Aorta (tissue), 5 donors: ENCODE measurements at places on chromosomes 2 and 18. TPM values are rescaled to one million over a fixed set of nuclear protein-coding genes. Genes with fewer than 3 reads are reported as not detected.

DNA sequence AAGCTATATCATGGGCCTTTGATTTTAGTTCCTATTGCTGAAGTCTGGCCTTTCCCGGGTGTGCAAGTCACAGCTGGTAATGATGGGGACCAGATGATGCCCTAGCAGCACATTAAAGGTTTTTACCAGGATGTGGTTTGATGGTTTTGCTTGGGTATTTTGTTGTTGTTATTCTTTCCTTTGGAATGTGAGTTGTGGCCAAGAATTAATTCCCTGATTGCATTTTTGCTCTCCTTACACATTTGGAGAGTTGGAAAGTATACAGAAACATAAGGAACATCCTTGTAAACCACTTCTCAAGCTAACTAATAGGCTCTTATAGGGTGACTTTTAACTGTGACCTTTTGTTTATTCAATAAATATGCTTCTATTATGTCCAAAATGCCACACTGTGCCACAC lies 154.1 kb upstream of the MMADHC start:
- DNase-seq = no peak

- no peak for DNase-seq
Measured at GRCh38 chr2:225353579-225354085, 45.9 kb upstream of the NYAP2 start.

GRCh38 chr2:29061176-29061575 lies 13.1 kb downstream of the PCARE start:
- no peak for DNase-seq

- DNase-seq = no peak
Measured at GRCh38 chr18:55351241-55351691, 236.7 kb downstream of the TCF4 start.

DNA sequence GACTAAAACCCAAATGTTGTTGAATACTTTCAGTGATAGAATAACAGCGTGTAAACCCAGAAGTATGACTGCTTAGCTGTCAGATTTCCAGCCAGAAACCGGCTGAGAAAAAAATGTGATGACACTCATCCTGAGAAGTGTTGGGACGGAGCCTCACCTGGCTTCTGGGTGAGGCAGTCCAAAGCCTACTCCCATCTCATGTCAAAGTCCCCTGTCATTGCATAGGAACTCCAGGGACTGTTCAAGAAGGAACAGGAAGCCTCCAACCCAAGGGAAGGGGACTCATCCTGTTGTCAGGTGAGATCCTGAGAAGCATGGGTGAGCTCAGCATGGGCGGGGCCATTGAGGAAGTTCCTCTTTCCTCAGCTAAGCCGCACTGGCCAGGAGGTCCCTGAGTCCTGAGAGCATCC lies 11.3 kb upstream of the CHRNA1 start:
- DNase-seq = no peak

Gene HNMT
- 65.5 TPM for polyA plus RNA-seq

DNA sequence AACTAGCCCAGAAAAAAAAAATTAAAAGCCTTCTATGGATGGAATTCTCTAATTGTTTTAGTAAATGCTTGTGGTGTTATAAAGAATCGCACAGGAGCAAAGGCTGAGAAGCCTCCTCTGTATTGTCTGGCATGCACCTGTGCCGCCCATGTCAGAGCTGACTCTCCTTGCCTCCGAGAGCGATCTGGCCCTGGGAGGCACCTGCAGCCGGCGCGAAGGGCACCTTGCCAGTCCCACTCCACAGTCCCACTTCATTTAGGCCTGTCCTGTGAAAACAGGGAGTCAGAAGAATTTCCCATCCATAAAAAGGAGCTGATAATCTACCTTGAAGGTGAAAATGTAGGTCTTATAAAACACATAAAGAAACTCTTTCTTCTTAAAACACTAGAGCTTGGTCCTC lies 170.9 kb upstream of the PXDN start:
- no peak for DNase-seq

DNA sequence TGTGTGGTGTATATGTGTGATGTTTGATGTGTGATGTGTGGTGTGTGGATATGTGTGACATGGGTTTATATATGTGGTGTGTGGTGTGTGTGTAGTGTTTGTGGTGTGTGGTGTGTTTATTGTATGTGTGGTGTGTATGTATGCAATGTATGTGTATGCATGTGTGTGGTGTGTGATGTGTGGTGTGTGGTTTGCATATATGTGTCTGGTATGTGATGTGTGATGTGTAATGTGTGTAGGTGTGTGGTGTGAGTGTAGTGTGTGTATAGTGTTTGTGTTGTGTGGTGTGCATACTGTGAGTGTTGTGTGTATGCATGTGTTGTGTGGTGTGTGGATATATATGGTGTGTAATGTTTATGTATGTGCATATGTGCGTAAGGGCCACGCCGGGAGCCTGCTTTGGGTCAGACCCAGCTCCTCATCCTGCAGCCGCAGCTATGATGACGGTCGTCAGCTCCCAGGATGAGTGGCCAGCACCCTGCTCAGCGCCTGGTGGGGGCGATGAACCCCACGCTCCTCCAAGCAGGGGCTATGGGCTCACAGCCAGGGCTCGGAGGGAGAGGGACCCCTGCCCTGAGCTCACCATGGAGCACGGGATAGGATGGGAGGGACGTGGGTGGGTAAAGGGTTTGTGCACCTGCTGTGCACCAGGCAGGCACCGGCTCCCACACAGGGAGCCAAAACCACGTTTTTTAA lies 331.3 kb downstream of the EIPR1 start:
- no peak for DNase-seq

GRCh38 chr2:239307921-239308613 lies 92.8 kb downstream of the HDAC4 start:
- no peak for DNase-seq

GRCh38 chr2:241003369-241003768 lies 5.0 kb downstream of the SNED1 start:
- peak; percentile 71 for DNase-seq

GRCh38 chr2:200099256-200099655 lies 143.9 kb downstream of the MAIP1 start:
- DNase-seq = no peak

DNA sequence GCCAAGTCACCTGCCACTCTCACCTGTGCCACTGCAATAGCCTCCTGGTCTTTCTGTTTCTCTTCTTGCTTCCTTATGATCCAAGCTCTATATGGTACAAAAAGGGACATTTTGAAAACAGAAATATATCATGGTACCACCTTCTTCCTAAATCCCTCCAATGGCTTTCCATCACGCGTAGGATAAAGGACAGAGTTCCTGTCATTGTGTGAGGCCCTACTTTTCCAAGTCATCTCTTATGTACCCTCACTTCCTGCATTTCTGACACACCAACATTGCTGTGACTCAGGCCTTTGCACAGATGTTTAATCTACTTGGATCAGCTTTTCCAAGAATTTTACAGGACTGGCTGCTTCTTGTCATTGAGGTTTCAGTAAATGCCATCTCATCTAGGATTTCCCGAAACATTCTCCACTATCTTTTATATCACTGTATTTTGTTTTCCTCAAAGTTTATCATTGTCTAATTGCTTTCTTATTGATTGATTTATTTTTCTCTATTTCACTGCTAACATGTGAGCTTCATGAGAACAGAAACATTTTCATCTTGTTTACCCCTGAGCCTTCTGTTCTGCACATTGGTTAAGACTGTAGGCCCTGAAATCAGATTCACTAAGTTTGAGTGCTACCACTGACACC lies 426.1 kb upstream of the FANCL start:
- no peak for DNase-seq
